ENCODE measurements at places on chromosomes 12 and 14.
A peak's percentile ranks its signal among the peaks of the same experiment; 100 is the strongest.

GRCh38 chr12:92496790-92497189, 206.0 kb upstream of the PLEKHG7 start:
- DNase-seq: no peak

GRCh38 chr12:64631197-64631596, 20.9 kb downstream of the RASSF3 start:
- DNase-seq: no peak

- DNase-seq: peak; percentile 73
Observed at GRCh38 chr14:77660754-77661153, 44.3 kb upstream of the SPTLC2 start.

GRCh38 chr12:128467882-128468281, 200.9 kb downstream of the TMEM132C start:
- DNase-seq: no peak

GRCh38 chr12:104736307-104736706, 221.8 kb downstream of the SLC41A2 start:
- no peak for DNase-seq

DNA sequence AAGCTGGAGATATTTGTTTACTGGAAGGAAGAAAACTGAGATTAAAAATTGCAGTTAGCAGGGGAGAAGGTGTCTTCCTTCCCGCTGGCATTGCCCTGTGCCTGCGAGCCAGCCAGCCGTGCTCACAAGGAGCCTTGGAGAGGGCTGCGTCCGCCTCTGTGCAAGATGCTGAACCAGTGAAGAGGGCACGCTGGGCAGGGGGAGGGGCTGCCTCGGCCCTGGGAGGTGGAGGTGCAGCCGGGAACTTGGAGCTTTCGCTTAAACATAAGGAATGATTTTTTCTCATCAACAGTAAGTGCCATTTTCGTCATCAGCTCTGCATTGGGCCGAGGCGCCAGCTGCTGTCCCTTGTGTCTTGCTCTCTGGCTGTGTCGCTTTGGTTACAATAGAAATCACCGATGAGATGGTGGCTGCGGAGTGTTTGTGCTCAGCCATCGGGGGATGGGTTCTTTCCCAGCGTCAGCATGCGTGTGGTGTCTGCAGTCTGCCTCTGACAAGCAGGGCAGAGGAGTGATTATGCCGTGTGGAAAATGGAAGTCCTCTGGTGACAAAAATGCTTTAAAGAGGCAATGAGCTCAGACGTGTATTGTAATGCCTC, 97.3 kb downstream of the ESR2 start:
- peak; percentile 86 for DNase-seq

- no peak for DNase-seq
Observed at GRCh38 chr12:123713823-123714585, 1.9 kb downstream of the ATP6V0A2 start.

- DNase-seq: no peak
Observed at GRCh38 chr14:82070040-82070439, 536.4 kb upstream of the SEL1L start.

DNA sequence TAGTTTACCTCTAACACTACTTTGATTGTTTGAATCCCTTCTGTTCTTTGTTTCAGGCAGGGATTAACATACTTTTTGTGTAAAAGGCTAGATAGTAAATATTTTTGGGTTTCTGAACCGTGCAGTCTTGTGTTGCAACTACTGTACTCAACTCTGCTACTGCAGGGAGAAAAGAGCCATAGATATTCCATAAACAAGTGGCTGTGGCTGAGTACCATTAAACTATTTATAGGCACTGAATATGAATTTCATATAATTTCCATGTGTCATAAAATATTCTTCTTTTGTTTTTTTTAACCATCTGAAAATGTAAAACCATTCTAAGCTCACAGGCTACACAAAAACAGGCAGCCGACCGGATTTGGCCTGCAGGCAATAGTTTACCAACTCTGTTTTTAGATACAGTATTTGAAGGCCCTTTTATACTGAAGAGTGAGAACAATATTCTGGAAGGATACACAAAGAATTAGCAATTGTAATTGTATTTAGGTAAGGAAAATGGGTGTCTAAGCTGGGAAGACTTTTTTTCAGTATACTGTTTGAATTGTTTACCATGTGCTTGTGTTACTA, 15.7 kb downstream of the NR1H4 start:
- DNase-seq: no peak

GRCh38 chr12:92537290-92537960, 165.4 kb upstream of the PLEKHG7 start:
- DNase-seq: no peak

GRCh38 chr14:65906344-65906743, 493.8 kb downstream of the FUT8 start:
- DNase-seq: no peak

DNA sequence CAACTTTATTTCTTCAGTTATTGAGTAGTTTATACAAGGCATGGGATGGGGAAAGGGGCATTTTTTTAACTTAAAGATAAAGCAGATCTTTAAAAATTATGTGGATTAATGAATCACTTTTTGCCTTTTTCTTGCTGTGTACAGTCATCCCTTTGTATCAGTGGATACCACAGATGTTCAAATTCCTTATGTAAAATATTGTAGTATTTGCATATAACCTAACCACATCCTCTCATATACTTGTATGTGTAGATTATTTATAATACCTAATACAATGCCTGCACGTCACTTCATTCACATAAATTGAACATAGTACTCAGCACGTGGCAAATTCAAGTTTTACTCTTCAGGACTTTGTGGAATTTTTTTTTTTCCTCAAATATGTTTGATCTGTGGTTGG, 66.5 kb upstream of the MON2 start:
- DNase-seq: no peak

DNA sequence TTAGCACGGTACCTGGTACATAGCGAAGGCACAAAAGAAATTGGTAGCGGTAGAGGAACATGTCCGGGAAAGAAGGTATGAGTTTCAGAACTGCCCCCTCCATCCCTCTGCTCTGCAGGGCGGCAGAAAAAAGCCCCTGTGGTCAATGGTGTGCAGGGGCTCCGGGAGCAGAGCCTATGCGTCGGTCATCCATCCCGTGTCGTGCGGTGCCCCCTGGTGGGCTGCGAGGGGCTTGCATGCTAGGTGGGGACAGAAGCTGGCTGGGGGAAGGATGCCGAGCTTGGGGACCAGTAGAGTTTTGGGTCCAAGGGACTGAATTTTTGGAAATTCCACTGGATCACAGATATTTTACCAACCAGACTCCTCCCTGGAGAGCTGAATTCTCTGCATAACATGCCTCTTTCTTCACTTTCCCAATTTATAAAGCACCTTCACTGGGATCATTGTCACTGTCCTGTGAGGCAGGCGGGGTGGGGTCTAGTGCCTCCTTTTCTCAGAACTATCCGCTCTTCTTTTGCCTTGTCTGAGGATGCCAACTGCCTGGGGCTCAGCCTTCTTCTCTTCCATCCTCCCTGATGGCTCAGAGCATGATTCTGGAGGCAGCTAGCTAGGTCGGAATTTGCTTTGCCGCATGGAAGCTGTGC, 148.7 kb downstream of the SMOC1 start:
- peak; percentile 79 for DNase-seq

GRCh38 chr12:2323532-2324255, 270.9 kb downstream of the CACNA1C start:
- DNase-seq: no peak

DNA sequence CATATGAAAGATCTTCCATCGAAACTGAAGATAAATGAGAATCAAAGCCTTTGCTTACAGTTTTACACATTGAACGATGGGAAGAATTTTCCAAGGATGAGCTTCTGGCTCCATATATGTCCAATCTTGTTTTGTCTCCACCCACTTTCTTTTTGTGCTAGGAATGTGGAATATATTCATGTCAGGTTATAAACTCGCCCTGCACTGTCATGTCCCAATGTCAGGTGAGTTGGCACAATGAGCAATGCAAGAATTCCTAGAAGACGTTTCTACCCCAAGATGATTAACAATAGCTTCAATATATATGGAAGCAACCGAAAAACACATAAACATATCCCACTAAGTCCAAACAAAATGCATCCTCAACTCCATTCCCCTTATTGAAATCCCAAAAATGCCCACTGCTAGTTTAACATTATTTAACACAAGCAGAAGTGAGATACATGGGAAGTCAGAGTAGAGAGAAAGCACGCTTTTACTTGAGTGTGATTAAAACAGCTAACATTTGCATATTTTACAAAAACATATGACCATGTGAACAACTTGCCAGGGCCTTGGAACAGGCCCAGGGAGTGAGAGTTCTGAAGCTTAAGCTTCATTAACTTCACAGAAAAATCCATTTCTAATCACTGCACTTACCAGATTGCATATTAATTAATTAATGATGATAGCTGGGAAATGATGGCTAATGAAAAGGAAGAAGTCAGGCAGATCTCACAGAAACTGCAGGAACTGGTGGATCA, 233.9 kb downstream of the GXYLT1 start:
- DNase-seq: no peak

DNA sequence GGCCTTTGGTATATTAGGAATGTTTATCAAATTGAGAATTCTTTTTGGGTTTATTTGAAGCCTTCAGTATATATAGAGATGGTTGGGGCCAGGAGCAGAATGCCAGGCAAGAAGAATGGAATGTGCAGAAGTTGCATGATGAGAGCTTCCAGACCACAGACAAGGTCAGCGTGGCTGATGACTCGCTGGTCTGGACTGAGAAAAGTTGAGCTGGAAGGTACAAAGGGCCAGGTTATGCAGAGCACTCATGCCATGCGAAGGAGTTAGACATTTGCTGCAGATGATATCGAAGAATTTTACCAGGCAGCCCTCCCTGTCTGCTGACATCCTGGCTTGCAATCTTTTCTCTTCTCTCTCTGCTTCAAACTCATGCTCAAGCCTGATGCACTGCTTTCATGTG, 196.2 kb upstream of the ARHGAP5 start:
- DNase-seq: no peak

GRCh38 chr12:78316631-78317468, 486.2 kb downstream of the NAV3 start:
- no peak for DNase-seq

DNA sequence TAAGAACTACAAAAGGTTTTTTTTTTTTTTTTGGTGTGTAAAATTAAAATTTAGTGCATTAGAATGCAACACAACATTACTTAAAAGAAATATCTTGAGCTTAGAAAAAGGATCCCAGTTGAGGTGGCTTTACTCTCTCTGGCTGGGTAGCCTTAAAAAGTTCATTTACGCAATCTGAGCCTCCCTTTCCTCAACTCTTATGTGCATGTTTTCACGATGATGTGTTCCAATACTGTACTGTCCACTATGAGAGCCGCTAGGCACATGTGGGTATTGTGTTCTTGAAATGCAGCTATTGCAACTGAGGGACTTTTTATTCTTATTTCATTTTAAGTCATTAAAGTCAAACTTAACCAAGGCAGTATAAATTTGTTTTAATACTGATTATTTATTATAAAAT, 460.9 kb upstream of the SYT1 start:
- DNase-seq: no peak

- no peak for DNase-seq
Observed at GRCh38 chr14:51539571-51540037, 112.1 kb upstream of the FRMD6 start.

DNA sequence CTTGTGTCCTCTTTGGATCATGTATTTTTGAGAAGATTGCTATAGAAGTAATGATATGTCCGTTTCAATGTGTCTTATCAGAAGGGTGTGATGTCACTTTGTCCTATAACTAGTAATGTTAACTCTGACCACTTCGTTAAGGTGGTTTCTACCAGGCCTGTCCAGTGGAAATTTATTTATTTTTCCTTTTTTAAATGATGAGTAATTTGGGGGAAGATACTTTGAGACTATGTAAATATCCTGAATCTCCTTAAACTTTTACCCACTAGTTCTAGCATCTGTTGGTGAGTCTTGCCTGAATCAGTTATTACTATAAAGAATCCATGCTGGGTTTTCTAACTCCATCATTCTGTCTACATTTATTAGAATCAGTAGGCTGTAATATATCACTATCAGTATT, 15.3 kb downstream of the EP400 start:
- no peak for DNase-seq

GRCh38 chr12:95890958-95891357, 32.2 kb downstream of the SNRPF start:
- no peak for DNase-seq

DNA sequence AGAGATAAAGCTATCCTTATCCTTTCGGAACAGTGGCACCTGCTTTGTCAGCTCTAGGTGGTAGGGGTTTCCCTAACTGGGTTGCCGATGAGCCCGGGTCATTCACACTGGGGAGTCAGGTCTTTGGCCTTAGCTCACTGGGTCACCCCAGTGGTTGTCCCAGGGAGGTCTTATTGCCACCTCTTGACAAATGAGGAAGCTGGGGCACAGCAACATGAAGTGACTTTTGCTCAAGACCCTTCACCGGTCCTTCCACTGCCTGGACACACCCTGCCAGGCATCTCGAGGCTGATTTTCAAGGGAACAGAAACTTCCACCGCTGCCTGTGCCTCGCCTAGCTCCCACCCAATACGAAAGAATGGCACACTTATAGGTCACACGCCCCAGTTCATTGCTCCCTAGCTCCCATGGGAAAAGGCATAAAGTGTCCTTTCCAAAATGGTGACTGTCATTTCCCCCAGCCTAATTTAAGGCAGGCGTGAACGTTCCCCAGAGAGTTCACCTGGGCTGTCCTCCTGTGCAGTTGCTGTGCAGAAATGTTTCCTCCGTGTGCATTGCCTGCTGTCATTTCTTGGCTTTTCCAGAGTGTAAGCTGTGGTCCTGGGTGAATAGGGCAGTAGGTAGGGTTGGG, 156.1 kb upstream of the CCND2 start:
- DNase-seq: no peak

DNA sequence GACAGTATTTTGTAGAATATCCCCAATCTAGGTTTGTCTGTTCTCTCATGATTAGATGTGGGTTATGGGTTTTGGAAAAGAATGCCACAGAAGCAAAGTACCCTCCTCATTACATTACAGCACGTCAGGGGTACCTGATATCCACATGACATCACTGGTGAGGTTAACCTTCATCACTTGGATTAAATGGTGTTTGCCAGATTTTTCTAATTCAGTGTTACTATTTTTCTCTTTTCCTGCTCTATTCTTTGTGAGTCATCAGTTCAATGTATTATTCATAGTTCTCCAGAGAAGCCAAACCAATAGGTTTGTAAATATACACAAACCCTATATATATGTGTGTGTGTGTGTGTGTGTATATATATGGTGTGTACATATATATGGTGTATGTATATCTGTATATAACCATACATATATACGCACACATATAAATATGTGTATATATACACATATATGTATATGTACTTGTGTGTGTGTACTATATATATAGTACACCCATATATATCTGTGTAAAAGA, 131.4 kb downstream of the LMNTD1 start:
- DNase-seq: no peak

GRCh38 chr14:90742729-90743128, 73.5 kb downstream of the TTC7B start:
- no peak for DNase-seq

GRCh38 chr12:70577283-70577634, 60.0 kb downstream of the PTPRB start:
- DNase-seq: no peak

Measured in Ammon's horn (tissue), 1 donor.